Ovary (tissue), 10 donors: ENCODE measurements at places on chromosomes 16 and 17. TPM values are rescaled to one million over a fixed set of nuclear protein-coding genes. Genes with fewer than 3 reads are reported as not detected.

DNA sequence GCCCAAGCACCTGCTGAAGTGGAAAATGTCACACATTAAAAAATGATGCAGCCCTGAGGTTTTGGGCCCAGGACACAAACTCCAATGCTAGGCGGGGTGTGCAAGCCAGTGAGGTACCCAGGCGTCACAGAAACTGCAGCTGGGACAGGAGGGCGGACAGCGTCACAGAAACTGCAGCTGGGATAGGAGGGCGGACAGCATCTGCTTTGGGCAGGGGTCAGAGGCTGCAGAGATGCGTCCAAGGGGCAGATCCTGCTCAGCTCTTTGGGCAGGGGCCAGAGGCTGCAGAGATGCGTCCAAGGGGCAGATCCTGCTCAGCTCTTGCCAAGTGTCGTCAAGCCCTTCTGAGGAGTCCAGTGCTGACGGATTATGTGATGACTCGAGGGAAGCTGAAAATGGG is 43.9 kb upstream of the RCVRN start:
- DNase-seq, result no peak
- H3K4me3 ChIP-seq, result no peak overlapping the region
- no peaks in the 10 kb centered on the region for H3K27me3 ChIP-seq
- H3K36me3 ChIP-seq, result no peaks in the 10 kb centered on the region

COX10 gene
- total RNA-seq, result 12.9 TPM

DNA sequence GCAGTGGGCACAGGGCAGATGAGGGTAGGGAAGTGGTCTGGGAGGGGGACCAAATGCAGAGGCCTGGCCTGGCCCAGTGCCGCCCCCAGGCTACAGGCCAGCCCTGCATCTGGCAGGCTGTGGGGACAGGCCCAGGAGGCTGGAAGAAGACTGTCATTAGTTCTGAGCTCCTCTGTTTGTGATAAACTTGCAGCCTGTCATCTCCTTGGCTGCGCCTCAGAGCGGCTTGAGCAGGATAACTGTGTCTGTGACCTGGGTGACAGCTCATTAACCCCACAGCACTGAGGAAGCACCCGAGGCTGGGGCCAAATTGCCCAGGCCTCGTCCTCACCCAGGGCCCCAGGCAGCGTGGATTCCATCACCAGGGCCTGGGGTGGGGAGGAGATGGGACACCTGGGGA is 23.9 kb downstream of the ABCC3 start:
- H3K27ac ChIP-seq, result no peak overlapping the region
- H3K4me1 ChIP-seq, result peaks cover 2% of the 10 kb centered on the region
- no peak for DNase-seq
- H3K27me3 ChIP-seq, result no peaks in the 10 kb centered on the region

DNA sequence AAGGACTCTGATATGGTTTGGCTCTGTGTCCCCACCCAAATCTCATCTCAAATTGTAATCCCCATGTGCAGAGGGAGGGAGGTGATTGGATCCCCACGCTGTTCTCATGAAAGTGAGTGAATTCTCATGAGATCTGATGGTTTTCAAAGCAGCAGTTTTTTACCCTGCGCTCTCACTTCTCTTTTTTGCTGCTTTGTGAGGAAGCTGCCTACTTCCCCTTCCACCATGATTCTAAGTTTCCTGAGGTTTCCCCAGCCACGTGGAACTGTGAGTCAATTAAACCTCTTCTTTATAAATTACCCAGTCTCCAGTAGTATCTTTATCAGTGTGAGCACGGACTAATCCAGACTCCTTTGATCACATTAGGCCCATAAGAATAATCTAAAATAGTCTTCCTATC is 719.7 kb upstream of the CDH8 start:
- H3K4me3 ChIP-seq, result no peak overlapping the region
- H3K27me3 ChIP-seq, result no peaks in the 10 kb centered on the region
- H3K36me3 ChIP-seq, result no peaks in the 10 kb centered on the region
- DNase-seq, result no peak

- no peak for DNase-seq
- no peak overlapping the region for H3K27ac ChIP-seq
- H3K4me1 ChIP-seq, result no peaks in the 10 kb centered on the region
- H3K36me3 ChIP-seq, result no peaks in the 10 kb centered on the region
- no peaks in the 10 kb centered on the region for H3K27me3 ChIP-seq
- H3K4me3 ChIP-seq, result no peak overlapping the region
Observed at GRCh38 chr16:1645914-1646525, 32.1 kb upstream of the JPT2 start.

DNA sequence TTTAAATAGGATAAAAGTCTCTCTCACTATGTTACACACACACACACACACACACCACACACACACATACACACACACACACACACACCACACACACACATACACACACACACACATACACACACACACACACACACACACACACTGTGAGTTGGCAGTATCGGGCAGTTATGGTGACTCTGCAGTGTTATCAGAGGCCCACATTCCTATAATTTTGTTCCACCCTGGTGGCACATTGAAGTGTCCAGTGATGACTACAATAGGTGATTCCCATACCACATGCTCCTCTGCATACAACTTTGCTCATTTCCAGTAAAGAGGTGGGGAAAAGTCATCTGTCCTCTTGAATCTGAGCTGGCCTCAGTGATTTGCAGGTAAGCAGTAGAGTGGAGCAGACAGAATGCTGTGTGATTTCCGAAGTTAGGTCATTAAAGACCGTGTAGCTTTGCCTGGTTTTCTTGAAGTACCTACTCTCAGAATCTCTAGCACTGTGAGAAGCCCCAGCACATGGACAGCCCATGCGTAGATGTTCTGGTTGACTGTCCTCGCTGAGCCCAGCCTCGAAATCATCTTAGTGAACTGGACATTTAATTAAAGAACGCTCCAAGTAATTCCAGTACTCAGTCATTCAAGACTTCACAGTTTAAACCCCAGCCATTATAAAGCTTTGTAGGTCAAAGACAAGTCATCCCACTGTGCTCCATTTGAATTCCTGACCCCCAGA is 836.6 kb upstream of the SOX9 start:
- H3K27me3 ChIP-seq, result no peaks in the 10 kb centered on the region
- H3K4me3 ChIP-seq, result no peak overlapping the region
- no peaks in the 10 kb centered on the region for H3K36me3 ChIP-seq
- no peaks in the 10 kb centered on the region for H3K4me1 ChIP-seq

DNA sequence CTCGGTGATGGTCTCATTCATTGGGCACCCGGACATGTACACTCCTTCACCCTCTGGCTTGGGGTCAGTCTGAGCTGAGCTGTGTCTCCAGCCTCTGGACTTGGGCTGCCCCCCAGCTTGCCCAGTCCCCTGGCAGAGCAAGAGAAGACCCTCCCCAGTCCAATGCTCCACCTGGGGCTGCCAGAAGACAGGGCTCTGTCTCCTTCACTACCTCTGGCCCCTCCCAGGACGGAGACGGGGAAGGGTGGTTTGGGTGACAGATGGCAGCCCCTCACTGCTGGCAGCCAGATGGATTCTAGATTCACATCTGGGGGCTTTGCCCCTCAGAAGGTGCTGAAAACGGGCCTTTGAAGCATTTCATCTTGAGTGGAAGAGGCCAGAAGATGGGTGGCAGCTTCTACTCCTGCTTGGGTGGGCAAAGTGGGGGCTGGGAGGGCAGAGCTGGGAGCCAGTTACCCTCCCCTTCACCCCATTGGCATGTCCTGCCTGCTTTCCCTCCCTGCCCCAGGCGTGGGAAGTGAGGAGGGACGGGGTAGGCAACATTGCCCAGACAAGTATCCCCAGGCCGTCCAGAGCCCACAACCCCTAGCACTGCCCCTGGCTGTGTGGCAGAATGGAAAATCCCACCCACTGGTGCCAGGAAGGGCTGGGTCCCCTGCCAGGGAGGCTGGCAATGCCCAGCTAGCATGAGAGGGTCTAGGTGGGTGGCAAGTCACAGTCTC is 13.9 kb downstream of the NGFR start:
- no peaks in the 10 kb centered on the region for H3K27me3 ChIP-seq
- peaks cover 9% of the 10 kb centered on the region for H3K4me1 ChIP-seq
- H3K27ac ChIP-seq, result no peak overlapping the region
- no peak overlapping the region for H3K4me3 ChIP-seq

CCR7 gene
- total RNA-seq, result not detected

- peak overlapping the region; percentile 95 for H3K27ac ChIP-seq
- H3K4me1 ChIP-seq, result peaks cover 16% of the 10 kb centered on the region
- H3K36me3 ChIP-seq, result no peaks in the 10 kb centered on the region
- H3K27me3 ChIP-seq, result no peaks in the 10 kb centered on the region
- no peak for DNase-seq
- peak overlapping the region; percentile 98 for H3K4me3 ChIP-seq
Observed at GRCh38 chr17:7219229-7219811, 316 bp downstream of the DLG4 start.

- peak within 1 kb of the TSS; percentile 68 for H3K4me3 ChIP-seq
- H3K36me3 ChIP-seq, result no peaks in the 10 kb centered on the region
- peaks cover 8% of the 10 kb centered on the region for H3K4me1 ChIP-seq
- no peak for DNase-seq
- H3K27me3 ChIP-seq, result no peaks in the 10 kb centered on the region
- peak within 1 kb of the TSS; percentile 39 for H3K27ac ChIP-seq
Observed at GRCh38 chr16:2214719-2214968, at the start of gene PGP. PGP (minus strand) TSS chr16:2214840; CDS start chr16:2214777, 63 bp downstream.
